Non-pigmented ciliary epithelial cell (primary cell): ENCODE measurements at places on chromosomes 1 and 21.

- DNase-seq: no peak
These were observed 335.0 kb upstream of the GREM2 start for GRCh38 chr1:240946926-240947325.

- no peak for DNase-seq
These were observed 1.4 kb downstream of the JUN start for GRCh38 chr1:58782178-58783089.

GRCh38 chr1:229025576-229025975 lies 245.3 kb upstream of the RAB4A start:
- DNase-seq: no peak

GRCh38 chr1:83546874-83547273 lies 452.1 kb downstream of the TTLL7 start:
- DNase-seq: no peak

DNA sequence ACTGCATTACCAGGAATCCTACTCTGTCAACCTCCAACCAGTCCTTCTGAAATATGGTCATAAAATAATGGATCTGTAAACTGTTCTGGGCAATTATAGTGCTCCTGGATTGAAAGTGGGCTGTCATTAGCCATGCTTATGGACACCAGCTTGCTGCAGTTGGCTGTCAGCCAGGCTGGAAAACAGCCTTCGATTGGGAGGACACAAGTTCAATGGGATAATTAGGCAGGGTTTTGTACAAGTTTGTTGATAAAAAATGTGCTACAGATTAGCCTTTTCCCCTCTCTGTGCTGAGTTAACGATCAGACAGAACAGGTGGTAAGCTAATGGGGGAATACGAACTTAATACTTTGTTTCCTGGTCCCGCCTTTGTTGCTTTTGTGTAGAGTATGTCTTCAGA lies 413.9 kb downstream of the DUSP10 start:
- DNase-seq: no peak

- peak; percentile 76 for DNase-seq
These were observed 46.5 kb downstream of the SAMD13 start for GRCh38 chr1:84347932-84348555.

DNA sequence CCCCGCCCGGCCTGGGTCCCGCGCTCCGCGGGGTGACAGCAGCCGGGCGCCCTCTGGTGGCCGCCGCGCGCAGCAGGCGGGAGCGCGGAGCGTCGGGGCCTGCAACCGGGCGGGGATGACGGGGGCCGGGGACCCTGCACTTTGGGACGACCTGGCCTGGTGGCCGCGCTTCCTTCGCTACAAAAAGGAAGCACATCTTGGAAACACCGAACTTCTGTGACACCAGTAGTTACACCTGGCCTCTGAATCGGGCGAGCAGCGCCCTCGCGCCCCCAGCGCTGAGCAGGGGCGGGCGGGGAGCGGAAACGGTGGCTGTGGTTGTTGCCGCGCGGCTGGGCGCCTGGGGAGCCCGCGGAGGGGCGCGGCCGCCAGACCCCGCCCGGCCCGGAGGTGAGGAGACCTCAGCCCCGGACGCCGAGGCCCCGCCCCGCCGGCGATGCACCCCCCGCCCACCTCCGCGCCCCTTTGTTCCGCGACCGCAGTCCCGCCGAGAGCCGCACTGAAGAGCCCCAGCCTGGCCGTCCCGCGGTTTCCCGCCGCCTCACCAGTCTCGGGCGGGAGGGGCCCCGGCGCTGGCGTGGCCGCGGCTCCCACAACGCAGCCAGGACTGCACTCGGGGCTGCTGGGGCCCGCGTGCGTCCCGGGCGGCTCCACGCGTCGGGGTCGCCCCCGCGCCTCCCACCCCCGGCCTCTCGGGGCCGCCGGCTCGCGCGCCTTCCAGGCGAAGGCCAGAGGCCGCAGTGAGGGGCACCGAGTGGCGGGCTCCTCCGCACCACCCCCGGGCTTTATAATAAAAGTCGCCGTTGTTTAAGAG lies 59.3 kb downstream of the H3-3A start:
- DNase-seq: no peak

GRCh38 chr1:3226191-3226590 lies 157.2 kb downstream of the PRDM16 start:
- DNase-seq: no peak

DNA sequence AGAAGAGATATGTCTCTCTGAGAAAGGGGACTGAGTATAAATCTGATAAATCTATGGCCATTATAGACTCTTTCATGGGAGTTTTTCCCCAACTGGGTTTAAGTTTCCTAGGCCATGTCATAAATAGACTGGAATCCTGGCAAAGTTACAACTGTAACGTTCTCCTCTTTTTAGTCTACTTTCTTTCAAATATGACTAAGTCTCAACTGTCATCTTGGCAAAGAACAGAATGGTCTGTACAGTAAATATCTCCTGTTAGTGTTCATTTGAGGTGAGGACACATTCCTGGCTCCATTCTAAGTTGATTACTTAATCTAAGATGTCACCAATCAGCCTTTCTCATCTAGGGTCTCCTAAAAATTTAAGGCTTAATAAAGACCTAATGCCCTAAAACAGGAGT lies 300.5 kb downstream of the BRINP2 start:
- no peak for DNase-seq

DNA sequence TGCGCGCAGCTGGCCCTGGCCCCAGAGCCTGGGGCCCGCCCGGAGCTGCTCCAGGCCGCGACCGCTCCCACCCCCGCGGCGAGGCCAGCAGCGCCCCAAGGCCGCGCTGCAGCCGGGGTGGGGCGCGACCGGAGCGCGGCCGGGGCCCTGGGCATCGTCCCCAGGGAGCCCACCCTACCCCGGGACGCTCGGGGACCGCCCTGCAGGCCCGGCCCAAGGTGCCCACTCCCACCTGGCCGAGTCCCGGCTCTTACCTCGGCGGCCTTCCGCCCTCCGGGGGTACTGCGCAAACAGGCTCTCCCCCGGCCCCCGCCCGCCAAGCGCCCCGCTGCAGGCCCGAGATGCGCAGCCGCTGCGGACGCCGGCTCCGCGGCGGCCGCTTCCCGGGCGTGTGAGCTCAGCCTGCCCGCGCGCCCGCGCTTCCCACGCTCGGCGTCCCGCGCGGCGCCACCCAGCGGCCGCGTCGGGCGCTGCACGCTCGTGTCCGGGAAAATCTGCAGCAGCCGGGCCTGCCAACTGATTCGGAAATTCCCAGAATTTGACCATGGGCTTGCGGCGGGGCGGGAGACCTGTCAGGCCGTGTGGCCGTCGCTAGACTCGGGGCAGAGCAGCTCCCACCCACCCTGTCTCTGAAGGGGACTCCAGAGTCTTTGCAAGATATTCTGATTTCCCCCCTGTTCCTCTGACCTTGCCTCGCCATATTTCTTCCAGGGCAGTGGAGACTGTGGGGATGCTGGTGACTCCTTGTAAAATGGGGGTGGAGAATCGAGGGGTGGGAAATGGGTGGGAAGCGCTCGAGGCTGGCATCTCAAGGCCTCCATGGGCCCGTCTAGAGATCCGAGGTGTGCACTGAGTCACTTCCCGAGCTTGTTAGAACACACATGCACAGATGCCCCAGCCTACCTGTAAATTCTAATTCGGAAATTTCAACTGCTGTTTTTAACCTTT lies 41.9 kb downstream of the CD34 start:
- DNase-seq: no peak

- no peak for DNase-seq
These were observed 131.6 kb upstream of the POU3F1 start for GRCh38 chr1:38178216-38178615.

- no peak for DNase-seq
These were observed 6.0 kb downstream of the CDK18 start for GRCh38 chr1:205510308-205510950.

GRCh38 chr1:84164567-84165021 lies 20.5 kb downstream of the PRKACB start:
- no peak for DNase-seq
